ENCODE measurements at places on chromosomes 3 and 15.

- DNase-seq, result no peak
Observed at GRCh38 chr15:34933432-34933975, 36.0 kb downstream of the AQR start.

DNA sequence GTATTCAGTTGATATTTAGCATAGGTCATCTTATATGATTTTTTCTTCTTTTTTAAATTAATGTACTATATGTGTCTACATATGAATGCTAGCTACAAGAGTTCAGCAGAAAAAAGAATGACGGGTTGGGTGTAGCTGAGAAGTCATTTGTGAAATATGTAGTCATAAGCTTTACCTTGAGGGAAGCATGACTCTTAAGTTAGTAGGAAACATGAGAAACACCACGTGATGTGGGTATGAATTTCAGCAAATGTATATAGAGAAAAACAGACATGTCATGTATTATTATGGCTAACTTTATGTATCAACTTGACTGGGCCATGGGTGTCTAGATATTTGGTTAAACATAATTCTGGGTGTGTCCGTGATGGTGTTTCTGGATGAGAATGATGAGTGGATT lies 125.0 kb downstream of the RAP2B start:
- no peak for DNase-seq

DNA sequence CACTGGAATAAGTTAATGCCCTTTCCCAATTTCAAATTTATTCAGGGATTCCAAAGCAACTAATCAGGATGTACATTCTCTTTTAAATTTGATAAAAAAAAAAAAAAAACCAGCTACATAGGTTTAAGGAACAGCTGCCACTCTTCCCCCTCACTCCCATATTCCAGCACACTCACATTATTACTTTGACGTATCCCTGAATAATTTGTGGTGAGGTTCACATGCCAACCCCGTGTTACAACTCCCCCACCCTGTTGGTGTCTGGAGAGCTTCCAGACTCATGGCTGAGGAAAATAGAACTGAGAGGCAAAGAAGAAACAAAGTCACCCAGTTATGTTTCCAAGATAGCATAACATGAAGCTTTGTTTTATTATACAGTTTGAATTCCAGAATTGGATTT lies 300.5 kb upstream of the MME start:
- DNase-seq, result no peak

DNA sequence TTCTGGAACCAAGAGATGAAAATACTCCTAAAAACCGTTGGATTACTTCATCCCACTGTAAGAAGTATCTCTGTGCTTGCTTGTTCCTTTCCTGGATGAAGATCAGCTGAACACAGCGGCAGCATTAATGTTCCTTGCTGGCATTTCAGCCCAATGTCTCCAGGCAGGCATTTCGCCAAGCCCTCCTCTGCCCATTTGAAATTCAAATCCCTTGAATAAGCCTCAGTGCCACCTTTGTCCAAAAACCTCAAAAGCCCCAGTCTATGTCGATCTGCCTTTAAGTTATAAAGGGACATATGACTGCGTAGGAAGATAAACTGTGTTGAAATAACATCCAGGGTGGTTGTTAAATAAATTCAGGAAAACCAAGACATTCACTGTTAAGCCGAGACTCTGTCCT lies 156.8 kb upstream of the PDZRN3 start:
- DNase-seq, result no peak

- no peak for DNase-seq
Observed at GRCh38 chr3:133386876-133387275, 13.0 kb upstream of the BFSP2 start.

DNA sequence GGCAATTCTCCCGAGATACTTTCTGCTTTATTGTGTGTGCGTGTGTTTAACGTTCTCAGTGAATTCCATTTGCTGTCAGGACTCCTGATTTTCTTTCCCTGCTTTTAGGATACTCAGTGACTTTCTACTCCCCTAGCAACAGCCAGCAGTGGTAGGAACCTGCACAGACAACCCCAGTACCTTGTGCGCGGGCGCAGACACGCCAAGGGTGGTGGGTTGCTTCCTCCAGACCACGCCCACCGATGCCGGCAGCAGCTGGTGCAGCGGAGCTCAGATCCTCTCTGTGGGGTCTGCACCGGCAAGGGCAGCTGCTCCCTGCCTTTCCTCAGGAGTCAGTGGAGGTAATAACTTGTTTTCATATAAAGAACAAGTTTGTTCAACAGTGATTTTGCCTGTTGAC lies 225.1 kb upstream of the NDN start:
- DNase-seq, result no peak

DNA sequence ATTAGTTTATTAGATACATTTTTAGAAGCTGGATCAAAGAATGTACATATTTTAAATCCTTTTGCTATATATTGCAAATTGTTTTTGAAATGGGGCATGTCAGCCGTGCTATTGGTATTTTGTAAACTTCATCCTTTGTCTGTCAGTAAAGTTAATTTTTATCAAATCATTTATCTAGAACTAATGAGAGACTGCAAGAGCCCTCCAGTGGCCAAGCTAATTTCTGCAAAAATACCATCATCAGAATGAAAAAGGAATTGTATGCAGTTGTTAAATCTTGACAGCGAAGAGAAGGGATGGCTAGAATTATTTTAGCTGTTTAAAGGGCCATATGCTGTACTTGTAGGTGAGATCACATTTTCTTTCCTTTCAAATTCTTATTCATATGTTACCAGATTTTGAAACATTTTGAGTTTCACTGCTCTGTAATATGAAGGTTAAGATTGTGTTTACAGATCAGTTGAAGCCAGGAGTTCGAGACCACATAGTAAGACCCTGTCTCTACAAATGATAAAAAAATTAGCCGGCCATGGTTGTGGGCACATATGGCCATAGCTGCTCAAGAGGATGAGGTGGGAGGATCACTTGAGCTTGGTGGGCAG lies 8.1 kb upstream of the CLDN11 start:
- no peak for DNase-seq

GRCh38 chr3:129606636-129607390 lies at the start of gene PLXND1:
Gene PLXND1, minus strand, starts transcription at chr3:129606676. Its CDS starts 37 bp downstream, at chr3:129606639.
- no peak for DNase-seq

DNA sequence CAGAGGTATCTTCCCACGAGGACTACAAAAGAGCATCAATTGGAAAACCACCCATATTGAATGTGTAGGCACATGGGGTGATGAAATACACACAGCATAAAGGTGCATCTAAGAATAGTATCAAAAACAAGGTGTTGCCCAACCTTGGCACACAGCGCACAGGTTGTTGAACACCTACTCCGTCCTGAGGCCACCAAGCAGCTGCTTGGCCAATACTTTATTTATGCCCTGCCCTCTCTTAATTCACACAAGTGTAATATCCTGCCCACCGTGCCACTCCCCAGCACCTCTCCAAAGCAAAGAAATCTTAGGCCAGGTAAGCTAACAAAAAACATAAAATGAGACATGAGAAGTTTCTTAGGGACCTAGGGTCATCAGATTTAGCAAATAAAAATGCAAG lies 31.2 kb downstream of the WWTR1 start:
- DNase-seq, result no peak

- DNase-seq, result no peak
Observed at GRCh38 chr15:75584121-75584520, 5.0 kb upstream of the PTPN9 start.

DNA sequence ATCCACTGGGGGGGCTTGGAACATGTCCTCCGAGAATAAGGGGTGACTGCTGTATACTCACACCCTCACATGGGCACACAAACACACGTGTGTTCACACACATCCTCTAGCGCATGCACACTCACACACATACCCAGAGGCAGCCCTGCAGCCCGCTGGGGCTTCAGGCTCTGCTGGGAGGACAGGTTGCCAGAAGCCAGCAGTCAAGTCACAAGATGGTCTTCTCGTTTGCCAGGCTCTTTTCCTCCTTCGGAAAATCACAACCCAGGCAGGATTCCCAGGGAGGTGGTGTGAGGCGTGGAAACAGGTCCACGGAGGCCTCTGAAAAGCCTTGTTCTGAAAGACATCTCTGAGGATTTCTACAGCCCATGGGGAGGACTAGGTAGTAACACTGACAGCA lies 26.8 kb downstream of the MEGF11 start:
- DNase-seq, result no peak

GRCh38 chr3:149566292-149566975 lies 91.4 kb downstream of the WWTR1 start:
- DNase-seq, result no peak

- DNase-seq, result no peak
Observed at GRCh38 chr3:119794971-119795612, 13.2 kb downstream of the NR1I2 start.

DNA sequence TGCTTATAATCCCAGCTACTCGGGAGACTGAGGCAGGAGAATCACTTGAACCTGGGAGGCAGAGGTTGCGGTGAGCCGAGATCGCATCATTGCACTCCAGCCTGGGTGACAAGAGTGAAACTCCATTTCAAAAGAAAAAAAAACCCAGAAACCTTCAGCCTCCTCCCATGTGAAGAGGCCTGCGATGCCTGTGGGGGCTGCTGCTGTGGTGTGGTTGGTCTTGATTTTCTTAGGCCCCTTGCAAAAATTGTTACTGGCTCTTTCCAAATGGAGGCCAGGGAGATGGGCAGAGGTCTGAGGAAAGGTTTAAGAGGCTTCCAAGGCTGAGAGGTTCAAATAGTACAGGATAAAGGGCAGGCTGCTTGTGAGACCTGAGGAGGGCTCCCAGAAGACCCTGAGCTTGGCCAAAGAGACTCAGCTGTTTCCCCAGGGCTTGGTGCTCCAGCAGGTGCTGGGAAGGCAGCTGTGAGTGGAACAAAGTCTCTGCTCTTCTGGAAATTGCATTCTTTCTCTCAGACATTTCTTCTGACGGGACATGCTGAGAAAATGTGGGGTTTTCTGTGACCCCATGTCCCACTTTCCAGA lies 18.4 kb downstream of the GCSAM start:
- DNase-seq, result no peak

DNA sequence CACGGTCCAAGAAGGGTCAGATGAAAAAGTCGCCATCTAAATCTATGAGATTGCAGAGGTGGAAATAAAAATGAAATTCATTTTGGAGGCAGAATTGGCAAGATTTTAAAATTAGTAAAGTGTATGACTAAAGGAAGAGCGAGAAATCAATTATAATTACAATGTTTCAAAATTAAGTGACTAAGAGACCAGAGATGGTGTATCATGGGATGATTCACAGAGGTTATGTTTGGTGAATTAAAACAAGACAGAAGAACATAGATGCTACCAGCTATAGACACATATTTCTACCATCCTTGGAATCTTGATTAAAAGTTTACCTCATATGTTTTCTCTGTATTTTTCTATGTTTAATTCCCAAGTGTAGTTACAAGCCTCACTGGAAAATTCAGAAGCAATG lies 308.9 kb upstream of the DNAJC19 start:
- no peak for DNase-seq

GRCh38 chr3:143120716-143121240 lies 1.2 kb downstream of the CHST2 start:
- DNase-seq, result no peak

DNA sequence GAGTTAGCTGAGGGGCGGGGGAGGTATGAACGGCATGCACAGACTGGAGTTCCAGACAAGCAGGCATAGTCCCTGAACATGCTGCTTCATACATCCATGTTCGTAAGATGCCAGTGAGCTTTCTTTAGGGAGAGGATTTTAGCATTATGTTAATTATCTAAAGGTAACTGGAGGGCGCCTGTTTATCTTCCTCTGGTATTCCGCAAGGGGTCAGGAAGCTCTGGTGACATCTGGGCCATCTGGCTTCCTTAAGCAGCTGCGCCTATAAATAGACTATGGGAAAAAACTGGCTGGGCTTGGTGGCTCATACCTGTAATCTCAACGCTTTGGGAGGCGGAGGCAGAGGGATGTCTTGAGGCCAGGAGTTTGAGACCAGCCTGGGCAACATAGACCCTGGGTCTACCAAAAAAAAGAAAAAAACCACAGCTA lies 1.5 kb upstream of the FBXO22 start:
- DNase-seq, result no peak

- DNase-seq, result no peak
Observed at GRCh38 chr3:99949956-99950670, 132.5 kb downstream of the CMSS1 start.

DNA sequence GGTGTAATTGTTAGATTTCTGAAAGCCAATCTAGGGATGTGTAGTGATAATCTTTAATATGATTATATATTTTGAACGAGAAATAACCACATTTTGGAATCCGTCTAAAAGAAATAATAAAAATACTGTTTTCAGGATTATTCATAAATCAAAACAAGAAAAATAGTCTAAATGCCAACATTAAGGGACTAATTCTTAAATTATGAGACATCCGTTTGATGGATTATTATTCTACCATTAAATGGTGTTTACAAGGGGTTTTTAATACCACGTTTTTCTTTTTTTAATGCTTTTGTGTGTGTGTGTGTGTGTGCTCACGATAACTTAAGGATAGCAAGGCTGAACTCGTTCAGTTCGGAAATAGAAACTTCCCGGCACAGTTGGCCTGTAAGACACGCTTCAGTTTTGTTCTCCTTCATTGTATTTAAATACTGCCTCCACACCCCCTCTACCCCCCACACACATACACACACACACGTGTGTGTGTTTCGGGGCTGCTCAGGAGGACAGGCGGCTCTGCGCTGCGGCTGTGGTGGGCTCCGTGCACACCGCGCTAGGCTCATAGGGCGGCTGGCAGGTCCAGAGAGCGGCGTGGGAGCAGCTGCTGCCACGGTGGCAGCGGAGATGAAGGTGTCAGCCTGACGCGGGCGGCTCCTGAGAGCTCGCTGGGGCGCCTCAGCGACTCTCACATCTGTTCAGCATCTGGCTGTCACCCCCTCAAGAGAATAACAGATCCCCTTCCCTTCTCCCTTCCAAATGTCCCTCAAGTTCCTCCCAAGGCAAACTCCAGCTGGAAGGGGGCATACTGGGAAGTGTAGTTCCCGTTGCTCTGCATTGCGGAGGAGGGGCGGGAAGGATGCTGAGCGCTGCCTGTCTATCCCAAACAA lies 23.0 kb upstream of the ANP32A start:
- DNase-seq, result no peak

DNA sequence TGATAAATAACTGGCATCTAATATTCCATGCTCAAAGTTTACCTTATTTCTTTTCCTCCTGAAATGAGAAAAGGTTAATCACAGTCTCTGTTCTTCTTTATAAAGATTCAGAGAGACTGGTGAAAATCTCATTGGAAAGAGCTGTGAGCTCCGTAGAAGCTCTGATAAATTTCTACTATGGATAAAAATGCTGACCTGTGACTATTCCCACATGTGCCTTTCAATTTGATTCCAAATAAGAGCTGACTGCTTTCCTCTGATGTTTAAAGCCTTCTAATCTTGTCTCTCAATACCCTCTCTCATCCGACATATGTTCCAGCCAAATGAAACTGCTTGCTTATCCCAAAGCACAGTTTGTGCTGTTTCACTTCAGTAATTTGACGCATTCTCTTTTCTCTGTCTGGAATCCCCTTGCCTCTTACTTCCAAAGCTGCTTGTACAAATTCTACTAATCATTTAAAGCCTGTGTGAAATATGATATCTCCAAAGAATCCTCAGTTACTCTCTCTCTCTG lies 130.1 kb downstream of the RTP4 start:
- DNase-seq, result no peak

- DNase-seq, result no peak
Observed at GRCh38 chr3:16907243-16907642, 22.5 kb downstream of the PLCL2 start.

All from left renal pelvis (tissue), 4 donors.